ENCODE measurements at places on chromosomes 3 and 15.

DNA sequence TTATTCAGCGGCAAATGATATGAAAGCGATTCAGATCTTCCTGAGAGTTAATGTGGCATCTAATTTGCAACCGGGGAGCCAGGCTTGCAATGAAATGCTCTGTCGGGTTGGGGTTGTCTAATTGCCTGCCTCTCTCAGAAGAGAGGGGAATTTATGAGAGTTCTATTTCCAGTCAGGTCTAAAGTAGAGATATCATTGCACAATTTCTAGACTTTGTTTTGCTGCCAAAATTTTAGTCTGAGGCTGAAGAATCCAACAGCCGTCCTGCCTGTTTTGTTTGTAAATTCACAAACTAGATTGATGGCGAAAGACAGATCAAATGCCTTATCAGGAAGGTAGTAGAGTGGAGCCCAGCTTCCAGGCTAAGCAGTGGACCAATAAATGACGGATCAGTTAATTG lies 610 bp downstream of the LIPC start:
- no peak for DNase-seq

GRCh38 chr15:33735637-33736247 lies 232.6 kb upstream of the CHRM5 start:
- peak; percentile 7 for DNase-seq

GRCh38 chr3:13149330-13150108 lies 76.3 kb upstream of the IQSEC1 start:
- peak; percentile 3 for DNase-seq

DNA sequence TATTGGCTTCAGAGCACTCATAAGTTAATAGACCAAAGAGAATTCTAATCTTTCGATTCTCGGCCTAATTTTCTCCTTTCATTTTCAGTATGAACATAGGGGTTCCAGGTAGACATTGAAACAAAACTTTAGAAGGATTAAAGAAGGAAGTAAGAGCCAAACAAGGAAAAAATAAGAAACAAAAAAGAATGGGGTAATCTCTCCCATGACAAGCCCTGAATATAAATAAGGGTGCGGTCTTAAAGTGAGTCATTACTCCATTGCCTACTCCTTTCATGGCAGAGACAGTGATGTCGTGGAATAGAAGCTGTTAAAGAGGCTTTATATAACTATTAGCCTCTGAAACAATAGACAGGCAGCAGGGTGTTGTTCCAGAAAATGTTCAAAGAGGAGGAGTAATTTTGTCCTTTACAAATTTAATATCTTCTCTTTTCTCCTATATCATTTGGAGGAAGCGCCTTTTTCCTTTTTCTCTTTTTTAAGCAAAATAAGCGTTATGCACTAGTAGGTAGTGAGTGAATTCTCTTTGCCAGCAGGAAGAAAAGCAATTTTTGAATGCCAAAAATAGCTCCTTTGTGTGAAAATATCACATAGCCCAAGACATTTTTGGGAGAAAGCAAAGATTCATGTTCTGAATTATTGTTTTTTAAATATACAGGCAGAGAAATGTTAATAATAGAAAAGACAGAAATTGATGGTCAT lies 607.9 kb upstream of the KCNMB2 start:
- no peak for DNase-seq

DNA sequence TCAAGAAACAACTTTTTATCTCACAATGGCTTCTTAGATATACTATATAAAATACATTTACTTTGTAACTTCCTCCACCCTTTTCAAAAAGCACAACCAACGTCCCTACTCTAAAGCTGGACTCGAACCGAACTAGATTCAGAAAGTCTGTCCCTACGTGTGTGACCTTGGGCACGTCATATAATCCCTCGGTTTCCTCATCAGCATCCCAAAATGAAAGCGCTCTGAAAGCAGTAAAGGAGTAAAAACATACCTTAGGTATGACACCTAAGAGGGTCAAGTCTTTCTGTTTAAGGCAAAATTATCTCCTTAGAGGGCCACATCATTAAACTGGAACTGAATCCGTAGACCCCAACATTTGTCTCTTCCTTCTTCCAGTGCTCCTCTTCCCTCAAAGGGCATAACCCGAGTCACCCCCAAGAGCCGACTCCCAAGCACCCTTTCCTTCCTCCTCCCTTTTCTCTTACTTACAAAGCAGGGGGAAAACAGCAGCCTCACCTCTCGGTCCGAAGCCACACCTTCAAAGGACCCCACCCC lies 663 bp downstream of the PDCD10 start:
- no peak for DNase-seq

DNA sequence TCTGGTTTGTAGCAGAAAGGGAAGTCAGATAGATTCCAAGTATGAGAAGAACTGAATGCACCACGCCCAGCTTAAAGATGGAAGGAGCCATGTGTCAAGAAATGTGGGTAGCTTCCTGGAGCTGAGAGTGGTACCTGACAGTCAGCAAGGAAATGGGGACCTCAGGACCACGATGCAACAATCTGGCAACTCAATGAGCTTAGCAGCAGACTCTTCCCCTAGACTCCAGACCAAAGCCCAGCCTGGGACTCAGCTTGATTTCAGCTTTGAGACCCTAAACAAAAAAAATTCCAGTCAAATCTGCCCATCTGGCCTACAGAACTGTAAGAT lies 24.4 kb downstream of the MIX23 start:
- DNase-seq = no peak

- peak; percentile 52 for DNase-seq
Measured at GRCh38 chr3:197501879-197502620, 53.7 kb downstream of the BDH1 start.

DNA sequence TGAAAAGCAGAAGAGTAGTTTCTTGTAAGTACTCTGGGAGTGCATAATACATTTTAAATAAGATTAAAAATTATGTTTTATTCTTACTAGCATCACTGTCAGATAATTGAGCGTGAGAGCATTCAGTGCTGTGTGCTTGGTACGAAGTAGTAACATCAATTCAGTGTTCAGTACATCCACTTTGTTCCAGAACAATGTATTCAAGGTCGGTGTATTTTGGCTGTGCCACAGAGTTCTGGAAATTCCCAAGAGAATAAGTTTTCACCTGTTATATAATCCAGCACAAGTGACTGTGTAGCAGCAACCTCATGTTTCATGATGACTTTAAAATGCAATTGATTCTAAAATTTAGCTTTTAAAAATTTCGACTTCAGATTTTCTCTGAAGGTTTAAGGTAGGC lies 130.6 kb downstream of the IGF1R start:
- DNase-seq = no peak

DNA sequence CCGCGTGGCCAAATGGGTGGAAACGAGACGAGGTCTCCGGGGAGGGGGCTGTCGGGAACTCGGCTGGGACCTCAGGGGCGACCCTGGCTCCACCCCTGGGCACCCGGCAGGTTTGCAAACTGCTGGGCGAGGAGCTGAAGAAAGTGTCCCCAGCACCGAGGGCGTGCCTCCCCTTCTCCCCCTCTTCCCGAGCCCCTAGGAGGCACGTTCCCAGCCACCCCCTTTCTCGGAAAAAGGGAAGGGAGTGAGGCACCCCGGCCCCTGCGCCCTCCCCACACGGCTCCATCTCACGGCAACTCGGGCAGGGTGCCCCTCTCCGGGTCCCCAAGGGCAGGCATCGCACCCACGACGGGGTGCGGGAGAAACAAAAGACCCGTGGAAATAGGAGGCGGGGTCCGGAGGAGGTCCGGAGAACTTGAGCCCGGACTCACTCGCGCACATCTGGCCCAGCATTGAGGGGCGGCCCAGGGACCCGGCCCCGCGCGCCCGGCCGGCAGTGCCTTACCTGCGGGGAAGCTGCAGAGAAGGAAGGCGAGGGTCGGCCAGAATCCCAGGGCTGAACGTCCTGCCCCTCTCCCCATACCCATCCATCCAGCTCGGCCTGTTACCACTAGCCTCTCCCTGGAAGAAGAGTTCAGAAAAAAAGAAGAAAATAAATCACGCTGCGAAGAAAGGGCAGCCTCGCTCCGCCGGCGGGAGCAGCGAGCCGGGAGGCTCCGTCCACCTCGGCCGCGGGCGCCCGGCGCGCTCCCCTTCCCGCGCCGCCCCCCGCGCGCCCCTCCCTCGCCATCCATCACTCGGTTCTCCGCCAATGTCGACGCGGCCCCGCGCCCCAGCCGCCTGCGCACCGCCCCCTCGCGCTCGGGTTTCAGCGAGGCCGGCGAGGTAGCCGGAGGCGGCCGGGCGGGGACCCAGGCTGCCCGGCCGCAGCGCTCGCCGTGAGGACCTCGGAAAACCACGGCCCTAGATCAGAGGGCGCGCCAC lies 16.3 kb downstream of the RGMA start:
- no peak for DNase-seq

GRCh38 chr3:54071601-54072000 lies 50.8 kb upstream of the CACNA2D3 start:
- DNase-seq = no peak

GRCh38 chr15:65963358-65963757 lies 94.1 kb downstream of the RAB11A start:
- no peak for DNase-seq

- no peak for DNase-seq
Measured at GRCh38 chr15:72873379-72874233, 90.0 kb upstream of the ADPGK start.

DNA sequence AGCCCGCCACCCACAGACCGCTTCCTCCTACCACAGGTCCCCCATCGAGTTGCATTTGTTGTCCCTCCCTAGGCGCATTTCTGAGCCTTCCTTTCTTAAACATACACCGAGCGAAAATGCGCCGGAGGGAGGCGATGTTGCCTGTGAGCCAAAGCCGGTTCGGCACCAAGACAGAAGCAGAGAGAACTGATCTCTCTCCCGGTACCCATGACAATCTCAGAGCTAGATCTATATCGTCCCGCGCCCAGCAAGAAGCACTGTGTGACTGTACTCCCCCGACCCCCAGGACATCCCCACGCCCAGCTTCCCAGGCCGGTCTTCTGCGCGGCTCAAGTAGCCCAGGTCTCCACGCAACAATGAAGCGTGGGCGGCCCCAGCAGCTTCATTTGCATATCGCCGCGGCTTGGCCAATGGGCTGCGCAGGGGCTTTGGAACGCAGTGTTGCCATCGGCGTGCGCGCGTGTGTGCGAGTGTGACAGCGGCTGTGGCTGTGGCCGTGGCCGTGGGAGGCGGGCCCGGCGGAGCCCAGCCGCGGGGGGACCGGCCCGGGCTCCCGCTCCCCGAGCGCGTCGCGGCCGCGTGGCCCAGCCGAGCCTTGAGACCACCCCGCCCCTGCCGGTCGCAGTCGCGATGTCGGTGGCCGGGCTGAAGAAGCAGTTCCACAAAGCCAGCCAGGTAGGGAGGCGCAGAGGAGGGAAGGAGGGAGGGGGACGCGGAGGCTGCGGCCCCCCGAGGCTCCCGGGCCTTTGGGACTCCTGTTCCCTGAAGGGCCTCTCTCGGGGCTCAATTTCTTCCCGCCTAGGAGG lies at the start of gene SH3GL3:
Gene SH3GL3 (plus strand): TSS at position 438 of the 806 bp plus-strand sequence. CDS start 193 bp downstream, at position 631.
- DNase-seq = peak; percentile 27

GRCh38 chr3:50806806-50807205 lies 132.1 kb downstream of the DOCK3 start:
- no peak for DNase-seq

DNA sequence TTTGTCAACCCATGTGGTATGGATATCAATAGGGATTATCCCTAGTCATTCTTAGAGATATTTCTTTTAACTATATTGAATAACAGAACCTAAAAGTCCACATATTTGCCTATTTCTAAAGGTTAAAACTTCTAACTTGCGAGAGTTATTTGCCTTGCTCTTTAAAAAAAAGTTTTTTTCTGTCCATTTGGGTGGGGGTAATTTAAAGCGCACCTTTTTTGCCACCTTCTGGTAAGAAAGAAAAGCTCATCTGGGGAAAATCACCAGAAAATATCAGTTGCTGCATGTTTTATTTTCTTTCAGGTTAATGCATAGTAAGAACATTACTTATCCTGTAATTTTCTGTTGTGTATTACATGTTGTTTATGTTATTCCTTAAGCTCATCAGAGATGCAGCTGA lies 242.0 kb upstream of the GOLGA6L4 start:
- no peak for DNase-seq

DNA sequence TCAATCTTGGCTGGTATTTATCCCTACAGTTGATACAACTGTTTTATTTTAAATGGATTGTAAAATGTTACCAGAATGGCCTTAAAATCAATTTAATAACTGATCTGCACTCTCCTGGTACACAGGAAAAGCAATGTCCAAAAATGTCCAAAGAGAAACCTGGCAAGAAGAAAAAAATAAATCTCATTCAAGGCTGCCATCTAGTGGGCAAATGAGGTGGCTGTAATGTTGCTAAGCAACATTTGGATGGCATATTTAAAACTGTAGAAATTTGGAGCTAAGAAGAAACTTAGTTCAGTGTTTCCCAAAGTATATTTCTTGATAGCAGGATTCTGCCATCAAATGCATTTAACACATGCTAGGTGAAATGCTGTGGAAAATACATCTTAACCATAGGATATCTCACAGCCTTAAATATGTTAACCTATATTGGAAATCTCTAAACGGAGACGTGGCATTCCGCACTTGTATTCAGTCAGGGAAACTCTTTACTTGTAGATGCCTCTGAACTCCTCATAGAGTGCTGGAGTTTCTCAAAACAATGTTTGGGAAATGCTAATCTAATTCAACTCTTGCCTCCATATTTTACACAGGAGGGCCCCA lies 216.8 kb downstream of the ERC2 start:
- DNase-seq = no peak

GRCh38 chr3:32817257-32817557 lies 590 bp upstream of the TRIM71 start:
- no peak for DNase-seq

GRCh38 chr15:62719316-62719715 lies 323.2 kb upstream of the TPM1 start:
- DNase-seq = no peak

Data from CD4-positive, alpha-beta T cell treated with Interleukin-4 for 1 hour (primary cell).